NCI-H748 treated with DMSO at 0.1 percent for 48 hours (cell line): ENCODE measurements at places on chromosomes 16 and 17.
A peak's percentile ranks its signal among the peaks of the same experiment; 100 is the strongest.

DNA sequence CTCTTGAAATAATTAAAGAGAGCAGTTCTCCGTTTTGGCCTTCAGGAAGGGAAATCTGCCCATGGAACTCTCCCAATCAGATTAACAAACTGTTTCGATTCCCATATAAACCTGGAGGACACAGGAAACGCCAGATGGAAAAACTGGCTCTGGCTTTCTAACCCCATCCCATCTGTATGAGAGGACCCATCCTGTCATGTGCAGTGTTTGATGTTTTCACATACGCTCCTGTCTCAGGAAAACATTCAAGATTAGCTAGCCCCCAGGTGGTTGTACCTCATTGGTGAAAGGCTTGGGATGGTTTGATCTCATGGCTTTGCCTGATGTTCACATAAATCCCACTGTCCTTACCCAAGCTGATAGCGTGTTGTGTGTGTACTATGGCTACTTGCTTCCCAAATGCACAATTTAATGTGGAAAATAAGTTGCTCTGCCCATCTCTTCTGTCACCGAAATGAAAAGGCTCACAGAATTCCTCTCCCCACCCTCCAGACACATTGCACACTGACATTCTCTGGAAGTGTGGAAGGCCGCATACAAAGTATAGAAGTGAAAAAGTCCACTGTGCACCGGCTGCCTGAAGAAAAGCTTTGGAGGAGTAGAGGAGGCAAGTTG lies 18.2 kb upstream of the ERN1 start:
- no peak for DNase-seq

GRCh38 chr16:82703161-82703560 lies 76.4 kb downstream of the CDH13 start:
- DNase-seq, result no peak

GRCh38 chr17:73400915-73401545 lies 89.2 kb upstream of the CDC42EP4 start:
- DNase-seq, result no peak

- no peak for DNase-seq
Observed at GRCh38 chr17:39555368-39555767, 52.4 kb downstream of the NEUROD2 start.

DNA sequence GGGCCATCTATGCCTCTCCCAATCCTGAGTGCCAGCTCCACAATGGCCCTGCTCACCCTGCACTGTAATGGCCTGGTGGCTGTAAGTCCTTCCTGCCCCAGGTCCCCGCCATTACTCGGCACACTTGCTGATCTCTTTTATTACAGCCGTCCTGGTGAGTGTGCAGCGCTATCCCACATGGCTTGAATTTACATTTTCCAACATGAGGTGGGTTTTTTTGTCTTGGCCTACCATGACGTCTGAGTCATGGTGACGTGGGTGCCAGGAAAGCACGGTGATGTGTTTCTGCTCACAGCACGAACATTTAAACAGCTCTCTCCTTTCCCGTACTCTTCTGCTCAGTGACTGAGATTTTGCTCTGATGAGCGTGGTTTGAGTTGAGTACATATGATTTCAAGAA lies 55.2 kb upstream of the FOXF1 start:
- DNase-seq, result no peak

GRCh38 chr17:50265690-50266315 lies 8.5 kb upstream of the TMEM92 start:
- no peak for DNase-seq

- no peak for DNase-seq
Observed at GRCh38 chr17:77190576-77190975, 49.8 kb downstream of the SEC14L1 start.

DNA sequence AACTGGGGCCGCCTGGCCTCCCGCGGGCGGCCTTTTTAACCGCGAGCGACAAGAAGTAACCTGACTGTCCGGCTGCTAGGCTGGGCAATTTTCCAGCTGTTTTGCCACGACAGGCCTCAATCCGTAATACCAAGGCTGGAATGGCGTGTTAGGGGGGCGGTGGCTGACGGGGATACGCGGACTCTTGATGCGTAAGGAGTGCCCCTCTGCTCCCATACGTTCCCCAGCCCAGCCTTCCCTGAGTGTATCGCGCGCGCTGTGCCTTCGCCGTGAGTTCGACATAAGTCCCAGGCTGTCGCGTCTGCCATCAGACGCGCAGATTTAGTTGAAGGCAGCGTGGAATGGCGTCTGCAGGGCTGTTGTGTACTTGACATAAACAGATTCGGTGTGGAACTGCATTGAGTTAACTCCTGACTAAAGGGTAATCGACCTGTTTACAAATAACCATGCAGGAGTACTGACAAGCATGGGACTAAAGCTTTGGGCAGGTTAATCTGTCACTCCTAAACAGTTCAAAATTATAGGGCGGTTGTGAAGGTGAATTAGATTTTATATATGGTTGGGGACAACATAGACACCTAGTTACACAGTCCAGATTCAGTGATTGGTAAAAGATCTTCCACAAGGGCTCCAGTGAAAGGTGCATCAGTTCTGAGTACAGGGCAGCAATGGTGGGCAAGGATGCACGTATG lies 16.6 kb upstream of the ERN1 start:
- DNase-seq, result peak; percentile 29

DNA sequence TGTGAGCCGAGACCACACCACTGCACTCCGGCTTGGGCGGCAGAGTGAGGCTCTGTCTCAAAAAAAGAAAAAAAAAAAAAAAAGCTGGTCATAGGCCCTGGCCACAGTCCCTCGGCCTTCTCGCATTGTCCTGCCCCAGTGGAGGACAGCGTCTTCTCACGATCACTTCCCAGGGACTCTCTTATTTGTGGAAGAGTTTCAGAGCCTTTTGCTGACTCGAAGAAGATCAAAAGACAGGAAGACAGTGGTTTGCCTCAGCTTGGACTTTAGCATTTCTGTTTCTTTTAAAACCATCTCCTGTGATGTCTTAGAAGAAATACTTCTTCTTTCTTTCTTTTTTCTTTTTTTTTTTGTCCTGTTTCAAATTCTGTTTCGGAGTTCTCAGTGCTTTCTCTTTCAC lies 210.0 kb downstream of the FTO start:
- DNase-seq, result no peak

DNA sequence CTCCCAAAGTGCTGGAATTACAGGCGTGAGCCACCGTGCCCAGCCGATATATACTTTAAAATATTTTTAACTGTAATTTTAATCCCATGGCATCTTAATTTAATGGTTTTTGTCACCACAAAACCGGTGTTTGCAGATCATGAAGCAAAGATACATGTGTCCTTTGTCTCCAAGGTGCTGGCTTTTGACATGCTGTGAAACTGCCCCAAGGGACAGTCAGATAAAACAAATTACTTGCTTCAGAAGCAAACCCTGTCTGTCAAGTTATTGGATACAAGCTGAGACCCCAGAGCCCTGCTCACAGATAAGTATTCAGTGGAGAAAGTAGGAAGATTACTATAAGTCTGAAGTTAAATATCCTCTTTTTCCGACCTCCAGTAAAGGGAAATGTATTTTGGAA lies 39.8 kb downstream of the ARL4D start:
- no peak for DNase-seq

- DNase-seq, result no peak
Observed at GRCh38 chr16:82625066-82625968, 1.5 kb upstream of the CDH13 start.

GRCh38 chr17:8558144-8558543 lies 72.4 kb downstream of the MYH10 start:
- no peak for DNase-seq

DNA sequence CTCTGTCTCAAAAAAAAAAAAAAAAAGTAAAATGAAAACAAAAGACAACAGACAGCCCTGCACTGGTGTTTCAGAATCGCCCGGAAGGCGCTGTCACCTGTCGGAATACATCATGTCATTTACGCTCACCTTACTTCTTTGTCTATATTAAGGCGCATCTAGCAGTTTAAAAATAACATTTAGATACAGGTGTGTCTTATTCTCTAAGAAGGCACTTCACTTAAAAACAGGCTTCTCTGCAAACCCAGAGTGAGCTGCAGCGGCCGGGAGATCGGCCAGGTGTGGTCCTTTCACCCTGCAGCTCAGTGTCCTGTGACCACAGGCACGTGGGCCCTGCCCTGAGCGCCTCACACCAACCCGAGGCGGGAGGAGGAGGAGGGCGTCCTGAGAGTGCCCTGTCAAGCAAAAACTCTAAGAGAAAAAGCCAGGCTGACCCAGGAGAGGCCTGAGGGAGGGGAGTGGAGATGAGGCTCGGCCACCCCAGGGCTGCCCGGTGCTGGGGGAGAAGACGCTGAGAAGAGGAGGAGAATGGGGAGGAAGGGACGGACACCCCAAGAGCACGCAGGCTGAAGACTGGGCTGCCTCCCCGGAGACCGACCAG lies 3.3 kb upstream of the LMF1 start:
- no peak for DNase-seq
